ENCODE measurements at places on chromosomes 11 and 22.

GRCh38 chr11:794013-794765, 3.9 kb downstream of the SLC25A22 start:
- no peak for DNase-seq

- no peak for DNase-seq
These were observed 821.6 kb downstream of the TBC1D22A start for GRCh38 chr22:47583959-47584562.

DNA sequence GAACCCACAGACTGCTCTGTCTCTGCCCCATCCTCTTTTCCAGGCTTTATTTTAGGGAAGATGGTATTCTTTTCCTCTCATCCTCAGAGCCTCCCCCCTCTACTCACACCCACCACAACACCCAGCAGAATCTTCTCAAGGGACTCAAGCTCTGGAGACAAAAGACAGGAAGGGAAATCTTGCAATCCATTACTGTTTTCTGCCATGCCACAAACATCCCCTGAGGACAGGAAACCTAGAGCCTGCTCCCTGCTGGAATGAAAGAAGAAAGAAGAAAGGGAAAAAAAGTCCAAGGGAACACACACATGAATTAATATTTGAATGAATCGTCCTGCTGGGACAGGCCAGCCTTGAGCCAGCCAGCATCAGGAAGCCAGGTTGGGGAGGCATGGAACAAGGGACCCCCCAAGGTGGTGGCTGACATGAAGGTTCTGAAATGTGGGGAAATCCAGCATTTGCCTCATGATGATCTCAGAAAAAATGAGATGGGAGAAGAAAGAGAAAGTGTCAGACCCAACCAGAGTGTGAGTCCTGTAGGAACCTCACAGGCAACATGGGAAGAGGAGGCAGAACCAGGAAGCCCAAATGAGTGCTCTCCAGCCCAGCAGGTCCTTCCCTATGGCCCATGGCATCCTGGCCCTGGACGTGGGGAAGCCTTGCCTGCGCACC, 34.0 kb downstream of the SLCO2B1 start:
- no peak for DNase-seq

GRCh38 chr11:11608783-11609232, 13.0 kb downstream of the GALNT18 start:
- DNase-seq: peak; percentile 28

GRCh38 chr22:50526834-50527801, 1.7 kb upstream of the SCO2 start:
- no peak for DNase-seq

- DNase-seq: no peak
These were observed 143.3 kb downstream of the GUCY1A2 start for GRCh38 chr11:106875013-106875412.

GRCh38 chr11:74057249-74058151, 48.6 kb upstream of the UCP3 start:
- peak; percentile 91 for DNase-seq

- no peak for DNase-seq
These were observed 829 bp upstream of the APOC3 start for GRCh38 chr11:116828632-116829524.

GRCh38 chr22:20026996-20027601, 6.2 kb downstream of the TANGO2 start:
- DNase-seq: no peak

GRCh38 chr11:119094816-119095065, 6.9 kb downstream of the DPAGT1 start:
- DNase-seq: peak; percentile 84

DNA sequence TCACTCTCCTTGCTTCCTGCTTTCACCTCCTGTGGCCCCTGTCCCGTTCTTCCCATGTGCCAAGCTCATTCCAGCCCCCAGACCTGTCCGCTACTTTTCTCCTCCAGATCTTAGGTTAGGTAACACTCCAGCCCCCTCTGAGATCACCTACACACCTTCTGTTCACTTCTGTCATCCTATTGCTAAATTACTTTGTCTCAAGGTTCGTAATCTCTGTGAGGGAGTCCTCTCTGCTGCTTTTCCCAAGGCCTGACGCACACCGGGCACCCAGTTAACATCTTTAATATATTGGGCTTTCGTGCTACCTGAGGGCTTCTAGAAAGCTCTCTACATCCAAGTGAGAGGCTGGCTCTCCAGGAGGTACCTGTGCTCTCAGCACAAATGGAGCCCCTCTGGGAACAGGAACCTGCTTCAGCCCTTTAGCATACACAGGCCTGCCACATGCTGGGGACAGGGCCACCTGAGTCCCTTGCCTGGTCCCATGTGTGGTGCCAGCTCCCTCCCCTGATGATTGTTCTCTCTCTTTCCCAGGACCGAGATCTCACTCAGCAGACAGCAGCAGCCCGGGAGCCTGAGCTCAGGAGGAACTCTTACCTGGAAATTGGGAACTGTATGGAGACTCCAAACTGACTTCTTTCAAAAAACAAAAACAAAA, 8.5 kb downstream of the C22orf31 start:
- DNase-seq: no peak

DNA sequence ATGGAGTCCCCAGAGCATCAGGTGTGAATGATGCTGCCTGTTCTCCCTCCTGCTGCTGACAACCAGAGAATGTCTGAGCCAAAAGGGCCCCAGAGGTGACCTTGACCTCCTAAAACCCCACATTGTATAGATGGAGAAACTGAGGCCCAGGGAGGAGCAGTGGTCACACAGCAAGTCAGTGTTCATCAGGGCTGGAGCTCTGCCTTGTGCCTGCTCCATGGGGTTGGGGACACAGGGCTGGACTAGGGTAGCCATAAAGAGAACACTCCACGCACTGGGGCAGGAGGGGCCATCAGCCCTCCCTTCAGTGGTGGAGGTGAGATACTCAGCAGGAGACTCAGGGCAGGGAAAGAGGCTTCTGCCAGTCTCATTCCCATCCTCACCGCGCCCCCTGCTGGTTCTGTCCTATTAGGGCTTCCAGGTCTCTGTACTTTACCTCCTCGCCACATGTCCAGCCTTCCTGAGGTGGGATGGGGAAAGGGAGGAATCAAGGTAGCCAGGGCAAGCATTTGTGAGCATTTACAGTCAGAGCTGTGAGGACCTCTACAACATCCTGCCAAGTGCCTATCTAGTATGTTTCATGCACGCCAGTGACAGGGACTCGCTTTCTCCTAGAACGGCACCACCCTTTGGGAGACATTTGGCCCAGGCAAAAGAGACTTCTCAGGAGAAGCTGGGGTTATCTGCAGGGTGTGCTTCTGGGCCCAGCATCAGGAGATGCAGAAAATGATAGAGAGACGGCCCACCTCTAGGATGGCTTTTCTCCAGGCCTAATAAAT, 43.2 kb downstream of the NEU3 start:
- peak; percentile 79 for DNase-seq

- DNase-seq: no peak
These were observed 98.5 kb downstream of the SPATA19 start for GRCh38 chr11:133746663-133747306.

- DNase-seq: peak; percentile 76
These were observed 176.2 kb downstream of the SBF2 start for GRCh38 chr11:10117709-10118351.
